ENCODE measurements at places on chromosomes 2 and 18.

- no peak for DNase-seq
These were observed 793.6 kb upstream of the ACVR2A start for GRCh38 chr2:147051248-147051647.

GRCh38 chr2:106160786-106161261 is 33.3 kb downstream of the UXS1 start:
- DNase-seq: no peak

GRCh38 chr2:238972146-238972445 is 124.2 kb downstream of the TWIST2 start:
- no peak for DNase-seq

- DNase-seq: no peak
These were observed 376.3 kb downstream of the ARHGAP15 start for GRCh38 chr2:143505542-143505941.
